Esophagus squamous epithelium (tissue), 5 donors: ENCODE measurements at places on chromosomes 6 and 20.

- no peak for DNase-seq
Observed at GRCh38 chr20:63073738-63074065, 66.9 kb upstream of the BHLHE23 start.

- DNase-seq, result no peak
Observed at GRCh38 chr6:87237804-87238203, 82.4 kb downstream of the ZNF292 start.

GRCh38 chr6:126072172-126072571 is 85.8 kb downstream of the TRMT11 start:
- no peak for DNase-seq

DNA sequence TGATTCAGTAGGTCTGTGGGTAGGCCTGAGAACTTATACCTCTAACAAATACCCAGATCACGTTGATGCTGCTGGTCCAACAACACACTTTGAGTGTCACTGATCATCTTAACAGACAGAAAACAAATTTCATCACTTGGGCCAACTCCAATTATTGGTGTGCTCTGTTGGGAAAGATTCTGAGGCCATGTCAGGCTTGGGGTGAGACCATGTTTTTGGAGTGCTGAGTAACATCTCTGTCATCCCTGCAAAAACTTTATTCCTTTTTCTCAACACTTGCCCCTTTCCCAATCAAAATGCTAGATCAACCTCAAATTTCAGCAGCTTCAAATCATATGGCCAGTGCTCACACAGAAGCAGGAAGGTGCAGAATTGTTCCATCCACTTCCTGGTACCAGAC is 108.8 kb upstream of the TENT5A start:
- no peak for DNase-seq

DNA sequence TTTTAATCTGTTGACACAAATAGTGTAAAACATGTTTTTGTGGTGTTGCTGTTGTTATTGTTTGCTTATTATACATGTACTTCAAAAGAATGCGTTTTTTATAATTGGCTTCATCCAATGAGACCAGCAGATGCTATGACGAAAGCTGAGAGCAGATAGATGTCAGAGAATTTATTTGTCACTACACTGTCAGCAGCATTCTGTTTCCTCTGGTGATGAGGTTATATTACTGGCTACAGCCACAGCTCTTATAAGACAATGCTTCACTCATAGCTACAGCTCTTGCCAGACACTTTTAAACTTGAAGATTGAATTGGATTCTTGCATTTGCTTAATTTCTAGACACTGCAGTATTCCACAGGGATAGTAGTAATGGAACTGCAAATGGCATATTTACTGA is 860.5 kb downstream of the TBC1D32 start:
- DNase-seq, result no peak

DNA sequence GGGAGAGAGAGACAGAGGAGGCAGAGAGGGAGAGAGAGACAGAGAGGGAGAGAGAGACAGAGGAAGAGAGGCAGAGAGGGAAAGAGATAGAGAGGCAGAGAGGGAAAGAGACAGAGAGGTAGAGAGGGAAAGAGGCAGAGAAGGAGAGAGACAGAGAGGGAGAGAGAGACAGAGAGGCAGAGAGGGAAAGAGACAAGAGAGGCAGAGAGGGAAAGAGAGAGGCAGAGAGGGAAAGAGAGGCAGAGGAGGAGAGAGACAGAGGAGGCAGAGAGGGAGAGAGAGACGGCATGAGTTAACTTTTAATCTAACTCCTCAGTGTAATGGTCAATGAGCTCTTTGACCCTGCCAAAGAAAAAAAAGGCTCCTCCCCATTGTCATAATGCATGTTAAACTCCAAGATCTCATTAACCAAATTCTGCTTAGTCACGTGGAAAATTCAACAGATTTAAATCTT is 7.1 kb downstream of the ELOVL2 start:
- no peak for DNase-seq

DNA sequence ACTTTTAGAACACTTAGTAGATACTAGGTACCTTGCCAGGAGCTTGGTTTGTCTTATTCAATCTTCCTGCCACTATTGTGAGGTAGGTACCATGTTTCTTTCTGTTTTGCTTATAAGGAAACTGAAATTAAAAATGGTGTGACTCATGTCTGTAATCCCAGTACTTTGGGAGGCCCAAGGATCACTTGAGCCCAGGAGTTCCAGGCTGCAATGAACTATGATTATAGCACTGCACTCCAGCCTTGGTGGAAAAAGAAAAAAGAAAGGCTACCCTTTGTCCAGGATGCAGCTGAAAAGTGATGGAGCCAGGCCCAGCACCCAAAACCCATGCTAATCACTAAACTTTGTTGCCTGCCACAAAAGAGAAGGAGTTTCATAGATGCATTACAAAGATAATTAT is 34.1 kb upstream of the LAMA4 start:
- no peak for DNase-seq

DNA sequence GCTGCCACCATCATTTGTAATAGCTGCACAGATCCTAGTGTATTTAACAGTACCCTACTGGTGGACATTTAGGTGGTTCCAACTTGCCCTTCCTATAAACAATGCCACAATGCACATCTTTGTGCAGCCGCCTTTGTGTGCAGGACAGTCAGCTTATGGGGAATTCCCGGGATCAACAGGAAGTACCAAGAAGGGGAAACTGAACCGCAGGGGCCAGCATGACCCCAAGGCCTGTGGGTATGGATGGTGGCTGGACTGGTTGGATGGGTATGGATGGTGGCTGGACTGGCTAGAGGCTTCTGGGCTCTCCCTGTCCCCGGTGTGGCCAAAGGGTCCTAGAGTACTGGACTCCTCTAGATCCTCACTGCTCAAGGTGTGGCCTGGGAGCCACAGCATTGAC is 46.7 kb downstream of the CEBPB start:
- DNase-seq, result no peak

DNA sequence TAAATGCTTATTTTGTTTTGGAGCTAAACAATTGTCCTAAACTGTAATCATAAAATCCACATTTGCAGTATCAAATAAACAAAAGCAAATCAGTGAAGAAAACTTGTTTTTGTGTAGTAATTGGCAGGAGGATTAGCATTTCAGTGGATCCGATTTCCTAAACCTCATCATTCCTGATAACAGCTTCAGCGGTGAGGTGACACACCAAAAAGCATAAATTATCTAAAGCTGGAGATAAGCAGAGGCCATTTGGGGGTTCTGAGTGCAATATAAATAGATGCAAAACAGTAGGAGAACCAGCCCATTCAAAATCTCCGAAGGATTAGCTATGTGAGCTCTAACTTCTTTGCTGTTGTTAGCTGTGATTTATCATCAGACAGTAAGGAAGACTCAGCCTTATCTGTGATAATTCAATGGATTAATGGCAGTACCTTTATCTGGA is 235.8 kb downstream of the EPHA7 start:
- no peak for DNase-seq

DNA sequence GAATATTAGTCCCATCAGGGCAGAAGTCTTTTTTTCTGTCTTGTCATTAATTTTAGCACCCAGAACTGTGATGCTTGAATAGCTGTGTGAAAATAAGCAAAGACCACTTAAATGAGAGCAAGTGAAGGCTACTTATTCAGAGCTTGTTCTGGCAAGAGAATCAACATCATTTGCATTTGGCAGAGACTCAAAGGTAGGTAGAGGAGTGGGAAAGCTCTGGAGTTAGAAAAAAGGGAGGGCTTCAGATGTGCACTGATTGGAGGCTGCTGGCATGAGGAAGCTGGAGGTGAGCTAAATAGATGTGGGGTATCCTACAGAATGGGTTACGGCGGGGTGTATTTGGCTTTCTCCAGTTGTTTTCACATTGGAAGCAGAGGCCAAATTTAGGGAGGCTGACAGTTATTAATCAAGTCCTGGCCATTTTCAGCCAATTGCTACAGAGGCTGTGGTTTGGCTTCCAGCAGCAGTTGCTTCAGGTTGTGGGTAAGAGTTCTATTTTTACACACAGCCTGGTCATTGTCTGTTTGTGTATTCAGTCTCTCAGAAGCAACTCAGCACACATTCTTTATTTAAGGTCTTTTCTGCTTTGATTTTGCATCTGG is 254.3 kb downstream of the BTBD3 start:
- no peak for DNase-seq

- no peak for DNase-seq
Observed at GRCh38 chr6:158086054-158086503, 82.0 kb downstream of the SERAC1 start.

DNA sequence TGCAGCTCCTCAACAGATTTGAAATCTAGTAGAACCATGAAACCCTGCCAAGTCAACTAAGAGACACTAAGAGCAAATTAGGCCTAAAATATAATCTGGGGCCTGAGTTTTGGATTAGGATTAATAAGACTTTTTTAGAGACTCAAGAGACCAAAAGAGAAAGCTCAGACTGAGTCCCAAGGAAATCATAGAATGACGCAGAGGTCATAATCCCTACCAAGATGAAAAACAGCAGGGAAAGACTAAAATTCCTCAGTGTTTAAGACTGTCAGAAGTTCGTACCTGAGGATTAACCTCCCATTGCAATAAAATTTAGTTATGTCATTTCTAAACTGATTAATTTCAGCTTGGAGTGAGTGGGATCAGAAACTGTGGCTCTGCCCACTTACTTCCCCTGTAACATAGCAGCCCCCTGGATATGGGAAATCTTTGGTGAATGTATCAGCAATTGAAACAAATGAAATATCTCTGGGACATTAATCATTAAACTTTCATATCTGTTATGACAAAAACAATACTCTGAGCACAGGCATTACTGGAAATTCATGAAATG is 200.3 kb downstream of the EDN1 start:
- no peak for DNase-seq

- no peak for DNase-seq
Observed at GRCh38 chr20:14918976-14919375, 581.6 kb upstream of the FLRT3 start.

DNA sequence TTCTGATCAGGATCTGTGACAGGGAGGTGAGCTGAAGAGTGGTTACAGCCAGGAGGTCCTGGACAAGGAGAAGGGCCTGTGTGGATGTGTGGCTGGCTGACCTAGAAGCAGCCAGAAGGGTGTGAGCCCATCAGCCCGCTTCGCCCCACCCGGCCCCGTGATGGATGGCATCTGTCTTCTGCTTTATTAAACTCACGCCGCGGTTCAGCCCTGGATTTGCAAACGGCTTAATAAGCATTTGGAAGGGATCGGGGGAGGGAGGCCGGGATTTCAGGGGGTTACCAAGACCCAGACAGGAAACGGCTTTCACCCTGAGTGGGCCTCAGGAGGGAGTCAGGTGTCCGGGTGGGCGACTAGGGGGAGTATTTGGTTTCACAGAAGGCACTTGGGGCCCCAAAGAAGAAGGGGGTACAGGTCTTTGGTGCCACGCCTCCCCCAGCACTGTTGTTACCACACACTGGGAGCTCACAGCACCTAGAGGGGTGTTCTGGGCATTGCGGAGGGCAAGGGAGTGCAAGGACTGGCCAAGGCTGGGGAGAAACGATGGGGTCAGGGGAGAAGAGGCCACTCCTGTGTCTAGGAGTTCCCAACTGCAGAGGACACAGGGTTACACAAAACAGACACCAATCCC is 53.8 kb upstream of the FOXP4 start:
- DNase-seq, result no peak

DNA sequence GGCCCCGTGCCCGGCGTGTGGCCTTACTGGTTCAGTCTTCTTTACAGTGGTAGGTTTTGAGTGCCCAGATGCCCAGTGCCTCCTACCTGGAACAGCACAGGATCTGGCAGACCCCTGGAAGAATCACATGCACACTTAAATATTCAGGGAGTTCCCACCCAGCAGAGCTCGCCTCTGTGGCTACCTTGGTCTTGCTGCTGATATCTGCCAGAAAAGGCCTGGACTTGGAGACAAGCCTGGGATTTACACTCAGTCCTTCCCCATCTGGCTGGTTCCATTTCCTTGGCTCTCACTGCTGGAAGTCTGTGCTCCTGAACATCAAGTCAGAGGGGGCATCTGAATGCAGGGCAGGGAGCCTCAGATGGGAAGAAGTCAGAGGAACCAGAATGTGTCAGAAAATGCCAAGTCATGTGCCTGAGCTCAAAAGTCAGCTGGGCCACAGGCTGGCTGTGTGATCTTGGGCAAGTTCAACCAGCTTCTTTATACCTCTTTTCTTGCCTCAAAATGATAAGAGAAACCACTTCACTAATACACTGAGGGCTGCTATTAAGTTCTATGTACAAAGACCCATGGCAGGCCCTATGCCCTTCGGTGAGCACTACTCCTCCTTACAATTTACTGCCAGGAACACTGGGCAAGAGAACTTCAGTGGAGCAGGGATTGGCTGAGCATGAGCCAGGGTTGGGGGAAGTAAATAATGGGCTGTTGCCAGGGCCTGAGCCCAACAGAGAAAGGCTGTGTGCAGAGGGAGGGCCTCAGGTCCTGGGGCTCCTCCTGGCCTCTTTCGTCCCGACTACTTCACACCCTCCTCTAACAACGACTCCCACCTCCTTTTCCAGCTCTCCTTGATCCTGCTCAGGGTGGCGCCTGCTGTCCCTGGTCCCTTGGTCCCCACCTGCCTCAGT is 158.1 kb upstream of the PROKR2 start:
- DNase-seq, result no peak
